ENCODE measurements at places on chromosomes 7 and 10.

DNA sequence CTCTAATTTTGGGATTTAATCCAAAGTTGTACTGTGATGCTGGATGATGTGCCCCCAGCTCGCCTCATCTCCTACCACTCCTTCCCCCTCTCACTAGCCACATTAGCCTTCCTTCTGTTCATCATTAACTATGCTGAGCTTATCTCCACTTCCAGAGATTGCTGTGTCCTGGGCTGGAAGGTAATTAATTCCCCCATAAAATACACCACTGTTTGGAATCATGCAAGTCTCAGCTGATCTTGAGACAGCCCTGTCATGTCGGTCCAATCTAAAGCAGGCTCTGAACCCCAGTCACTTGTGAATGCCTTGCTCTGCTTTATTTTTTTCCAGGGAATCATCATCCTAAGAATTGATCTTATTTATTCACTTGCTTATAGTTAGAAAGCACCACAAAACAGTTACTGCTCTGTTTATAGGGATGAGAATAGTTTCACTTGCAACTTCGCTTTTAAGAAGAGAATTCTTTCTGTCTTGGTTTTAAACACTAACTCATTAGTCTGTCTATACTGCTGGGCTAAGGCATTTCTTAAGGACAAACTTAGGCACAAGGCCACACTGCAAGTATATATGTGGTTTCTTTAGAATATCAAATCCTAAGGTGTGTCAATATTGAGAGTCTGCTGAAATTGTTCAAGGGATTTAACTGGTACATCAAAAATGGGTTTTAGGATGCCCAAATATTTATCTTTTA is 341.1 kb upstream of the SEMA3A start:
- DNase-seq = no peak

- no peak for DNase-seq
Measured at GRCh38 chr10:126804396-126804795, 100.8 kb upstream of the DOCK1 start.

GRCh38 chr7:47461161-47461560 is 120.8 kb downstream of the TNS3 start:
- DNase-seq = peak; percentile 86

DNA sequence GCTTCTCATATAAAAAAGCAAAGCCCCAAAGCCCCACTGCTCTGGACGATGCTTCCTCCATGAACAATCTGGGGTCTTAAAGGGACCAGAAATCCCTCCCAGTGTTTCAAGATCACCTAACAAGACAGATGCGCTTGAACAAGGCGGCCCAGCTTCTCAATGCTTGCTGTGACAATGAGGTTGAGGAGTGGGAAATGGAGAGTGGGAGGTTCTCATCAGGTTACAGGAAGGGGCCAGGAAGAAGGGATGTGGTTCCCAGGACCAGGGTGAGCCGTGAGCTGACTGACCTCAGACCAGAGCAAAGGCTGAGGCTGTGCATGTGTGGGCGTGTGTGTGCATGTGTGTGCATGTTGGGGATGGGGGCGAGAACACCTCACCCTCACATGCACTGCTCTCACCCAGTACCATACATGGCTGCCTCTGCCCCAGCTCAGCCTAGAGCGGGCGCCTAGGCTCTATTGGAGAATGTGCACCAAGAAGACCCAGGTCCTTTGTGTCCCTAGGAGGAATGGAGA is 220.8 kb upstream of the GPR26 start:
- DNase-seq = no peak

DNA sequence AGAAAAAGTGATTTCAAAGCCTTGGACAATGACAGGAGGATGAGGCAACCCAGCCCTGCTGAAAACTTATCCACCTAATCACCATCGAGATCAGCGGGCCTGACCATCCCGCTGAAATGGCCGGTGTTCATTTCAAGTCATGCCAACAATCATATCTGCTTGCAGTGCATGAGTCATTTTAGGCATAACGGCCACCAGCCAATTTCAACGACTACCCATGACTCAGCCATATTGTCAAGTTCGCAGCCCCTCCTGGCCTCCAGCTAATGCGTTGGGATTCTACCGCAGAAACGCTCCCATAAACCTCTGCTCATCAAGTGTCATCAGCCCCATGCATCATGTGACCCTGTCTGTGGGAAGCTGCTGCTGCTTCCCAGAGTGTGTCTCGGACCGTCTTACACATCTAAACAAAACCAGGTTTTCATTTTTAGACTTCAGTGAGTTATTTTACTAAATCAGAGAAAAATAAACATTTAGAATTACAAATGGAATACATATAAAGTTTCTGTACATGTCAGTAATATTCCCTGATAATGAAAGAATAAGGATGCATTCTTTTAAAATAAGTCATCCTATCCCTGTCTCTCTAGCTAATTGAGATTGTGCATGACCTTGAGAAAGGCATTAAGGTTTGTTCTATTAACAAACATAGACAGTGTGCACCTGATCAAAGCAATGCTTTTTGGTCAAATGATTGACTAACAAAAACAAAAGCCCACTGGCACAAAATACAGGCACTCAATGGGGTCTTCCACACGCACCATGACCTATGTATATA is 188.9 kb downstream of the ADAM12 start:
- DNase-seq = no peak

- DNase-seq = no peak
Measured at GRCh38 chr10:129912986-129913695, 50.9 kb downstream of the EBF3 start.

GRCh38 chr7:80593869-80594586 is 44.4 kb upstream of the CD36 start:
- DNase-seq = no peak

DNA sequence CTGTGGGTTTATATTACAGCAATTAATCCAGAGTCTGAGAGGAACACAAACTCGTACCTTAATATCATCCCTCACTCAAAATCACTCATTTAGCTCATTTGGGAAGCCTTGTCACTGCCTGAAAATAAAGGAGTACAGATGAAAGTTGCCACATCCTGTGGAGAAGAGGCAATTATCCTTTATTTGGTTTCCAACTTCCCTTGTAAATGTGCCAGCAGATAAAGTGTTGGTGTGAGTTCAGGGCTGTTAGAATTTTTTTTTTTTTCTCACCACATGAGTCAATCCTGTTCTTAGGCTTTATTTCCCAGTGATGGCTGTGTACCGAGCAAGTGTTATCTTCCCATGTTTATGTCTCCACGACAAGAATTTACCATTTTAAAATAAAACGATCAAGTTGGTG is 99.0 kb upstream of the SMIM30 start:
- no peak for DNase-seq

DNA sequence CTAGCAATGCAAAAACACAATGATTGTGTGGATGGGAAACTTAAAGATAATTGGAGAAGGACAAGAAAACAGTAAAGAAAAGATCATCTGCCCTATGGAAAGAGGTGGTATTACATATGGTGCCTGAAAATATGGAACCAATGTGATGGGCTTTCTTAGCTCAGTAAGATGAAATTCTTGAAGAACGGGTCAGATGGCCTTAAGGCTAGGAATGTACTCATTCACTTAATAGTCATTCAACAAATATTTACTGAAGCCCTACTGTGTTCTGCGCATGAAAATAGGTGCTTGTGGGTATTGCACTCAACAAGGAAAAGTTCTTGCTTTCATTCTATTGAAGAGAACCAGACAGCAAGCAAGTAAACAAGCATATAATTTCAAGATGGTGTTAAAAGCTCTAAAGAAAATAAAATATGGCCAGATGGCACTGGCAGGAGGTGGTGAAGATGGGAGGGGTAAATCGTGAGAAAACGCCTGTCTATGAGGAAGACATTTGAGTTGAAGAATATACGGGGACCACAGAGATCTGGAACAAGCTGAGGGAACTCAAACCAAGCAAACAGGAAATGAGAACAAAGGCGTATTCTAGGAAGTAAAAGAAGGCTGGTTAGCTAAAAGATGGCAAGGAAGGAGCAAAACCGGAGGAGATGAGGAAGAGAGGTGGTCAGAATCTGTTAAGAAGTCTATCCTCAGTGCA is 179.7 kb downstream of the ANK3 start:
- DNase-seq = no peak

- no peak for DNase-seq
Measured at GRCh38 chr10:58164517-58164916, 103.2 kb downstream of the IPMK start.

DNA sequence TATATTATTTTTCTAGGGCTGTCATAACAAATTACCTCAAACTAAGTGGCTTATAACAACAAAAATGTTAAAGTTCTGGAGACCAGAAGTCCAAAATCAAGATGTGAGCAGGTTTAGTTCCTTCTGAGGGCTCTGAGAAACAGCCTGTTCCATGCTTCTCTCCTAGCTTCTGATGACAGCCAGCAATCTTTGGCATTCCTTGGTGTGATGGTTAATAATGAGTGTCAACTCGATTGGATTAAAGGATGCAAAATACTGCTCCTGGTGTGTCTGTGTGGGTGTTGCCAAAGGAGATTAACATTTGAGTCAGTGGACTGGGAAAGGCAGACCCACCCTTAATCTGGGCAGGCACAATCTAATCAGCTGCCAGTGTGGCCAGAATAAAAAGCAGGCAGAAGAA is 26.3 kb upstream of the TNKS2 start:
- no peak for DNase-seq

DNA sequence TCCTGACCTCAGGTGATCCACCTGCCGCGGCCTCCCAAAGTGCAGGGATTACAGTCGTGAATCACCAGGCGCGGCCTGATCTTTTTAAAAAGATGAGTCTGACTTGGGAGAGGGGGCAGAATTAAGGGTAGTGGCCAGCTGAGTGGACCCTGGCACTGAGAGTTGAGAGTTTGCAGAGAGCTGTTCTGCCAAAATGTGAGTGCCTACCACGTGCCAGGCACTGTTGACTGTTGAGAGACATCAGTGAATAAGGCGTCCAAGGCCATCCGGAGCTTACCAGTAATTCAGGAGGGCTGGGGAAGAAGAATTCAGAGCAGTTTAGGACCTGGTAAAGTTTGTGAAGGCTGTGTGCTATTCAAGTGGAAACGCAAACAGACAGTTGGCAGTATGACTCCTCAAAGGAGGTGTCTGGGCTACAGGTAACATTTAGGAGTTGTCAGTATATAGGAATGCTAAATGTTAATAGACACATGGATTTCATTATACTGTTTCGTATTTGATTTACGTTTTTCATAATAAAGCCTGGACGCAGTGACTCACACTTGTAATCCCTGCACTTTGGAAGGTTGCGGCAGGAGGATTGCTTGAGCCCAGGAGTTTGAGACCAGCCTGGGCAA is 1.5 kb downstream of the NIPSNAP2 start:
- no peak for DNase-seq

GRCh38 chr10:103692436-103692951 is 162.9 kb downstream of the SH3PXD2A start:
- DNase-seq = peak; percentile 43

- DNase-seq = peak; percentile 92
Measured at GRCh38 chr7:3730276-3730675, 429.2 kb downstream of the SDK1 start.

DNA sequence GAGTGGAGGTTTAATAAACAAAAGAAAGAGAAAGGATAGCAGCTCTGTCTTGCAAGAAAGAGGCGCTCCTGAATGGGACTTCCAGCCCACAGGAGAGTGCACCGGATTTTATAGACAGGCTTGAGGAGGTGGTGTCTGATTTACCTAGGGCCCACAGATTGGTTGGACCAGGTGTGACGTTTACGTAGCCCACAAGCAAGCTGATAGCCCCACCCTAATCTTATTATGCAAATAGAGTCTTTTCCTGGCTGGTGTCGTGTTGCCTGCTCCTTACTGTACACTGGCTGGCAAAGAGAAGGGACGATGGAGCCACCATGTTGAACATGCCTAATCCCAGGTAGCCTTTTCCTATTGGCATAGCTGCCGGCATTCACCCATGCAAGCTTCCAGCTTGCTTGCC is 319.7 kb upstream of the POM121L12 start:
- DNase-seq = no peak

GRCh38 chr10:97117372-97117771 is 68.4 kb downstream of the SLIT1 start:
- DNase-seq = no peak

DNA sequence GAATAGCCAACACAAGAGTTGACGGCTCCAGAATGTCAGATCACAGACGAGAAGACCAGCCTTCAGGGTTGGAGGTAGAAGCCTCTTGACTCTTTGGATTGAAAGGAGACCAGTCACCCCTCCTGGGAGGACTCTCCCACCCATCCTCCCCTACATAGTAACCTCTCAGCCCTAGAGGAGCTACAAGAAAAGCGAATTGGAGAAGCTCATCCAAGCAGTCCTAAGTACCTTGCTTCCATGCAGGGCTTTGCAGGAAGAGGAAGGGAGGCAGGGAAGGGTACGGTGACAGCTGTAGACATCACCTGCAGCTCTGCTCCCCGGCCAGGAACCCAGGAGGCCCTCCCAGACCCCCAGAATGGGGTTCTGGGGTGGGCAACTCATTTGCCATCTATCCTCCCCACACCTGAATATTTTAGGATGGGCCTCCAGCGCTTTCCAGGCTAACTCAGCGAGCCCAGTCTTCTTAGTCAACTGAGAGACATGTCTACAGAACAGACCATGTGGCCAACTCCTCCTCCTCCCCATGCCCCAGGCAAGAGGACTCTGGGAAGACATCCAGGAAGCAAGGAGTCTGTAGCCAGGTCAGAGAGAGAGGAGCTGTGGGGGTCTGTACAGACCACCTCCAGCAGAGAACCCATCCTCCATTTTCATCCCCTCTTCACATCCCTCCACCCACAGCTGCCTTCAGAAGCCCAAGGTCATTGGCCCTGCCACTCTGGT is 55.6 kb upstream of the LBX1 start:
- DNase-seq = no peak

- DNase-seq = no peak
Measured at GRCh38 chr7:29370531-29371314, 176.1 kb downstream of the CHN2 start.

- peak; percentile 31 for DNase-seq
Measured at GRCh38 chr7:38311329-38311937, 38.0 kb upstream of the TARP start.

GRCh38 chr10:35585903-35586535 is 19.1 kb upstream of the GJD4 start:
- DNase-seq = peak; percentile 64

- peak; percentile 63 for DNase-seq
Measured at GRCh38 chr7:105934572-105935185, 28.4 kb upstream of the CDHR3 start.

GRCh38 chr10:20281579-20281978 is 465.3 kb downstream of the PLXDC2 start:
- DNase-seq = no peak

- DNase-seq = no peak
Measured at GRCh38 chr10:30398193-30398592, 35.8 kb upstream of the MAP3K8 start.

- no peak for DNase-seq
Measured at GRCh38 chr7:36395171-36395894, 5.7 kb downstream of the ANLN start.
